ENCODE measurements at places on chromosomes 12 and 14. TPM values are rescaled to one million over a fixed set of nuclear protein-coding genes. Genes with fewer than 3 reads are reported as not detected.

DNA sequence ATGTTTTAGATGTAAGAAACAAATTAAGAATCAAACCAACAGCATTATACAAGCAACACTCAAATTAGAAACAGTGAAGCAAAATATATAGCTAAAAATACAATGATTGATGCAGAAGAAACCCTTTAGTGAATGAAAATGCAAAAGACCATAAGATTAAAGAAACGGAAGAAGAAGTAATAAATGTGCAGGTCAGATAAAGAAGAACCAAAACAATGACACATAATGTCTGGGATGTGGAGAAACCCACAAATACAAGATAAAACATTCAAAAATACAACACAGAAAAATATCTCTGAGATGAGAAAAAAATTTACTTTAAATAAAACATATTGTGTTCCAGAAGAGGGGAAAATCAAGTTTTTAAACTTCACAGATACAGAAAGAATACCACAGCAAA is 73.4 kb upstream of the AVPR1A start:
- DNase-seq = no peak

The RPS6KA5 gene
- total RNA-seq = 25.0 TPM

DNA sequence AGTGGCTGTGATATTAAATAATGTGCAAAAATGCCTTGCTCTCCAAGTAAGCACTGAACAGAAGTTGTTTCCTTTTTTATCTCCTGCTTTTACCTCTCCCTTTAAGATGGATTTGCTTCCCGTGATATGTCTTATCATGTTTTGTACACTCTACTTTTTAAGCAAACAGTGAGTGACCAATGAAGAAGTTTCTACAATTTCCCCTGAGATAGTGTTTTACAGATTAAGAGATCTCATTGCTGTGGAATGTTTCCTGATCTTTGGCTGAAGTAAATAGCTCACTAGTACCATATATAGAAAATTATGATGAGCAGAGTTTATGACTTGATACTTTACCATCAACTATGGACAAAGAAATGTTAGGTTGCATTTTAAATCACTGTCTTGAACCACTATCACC is 184.8 kb upstream of the PDE3A start:
- DNase-seq = no peak

- no peak for DNase-seq
These were observed 53.0 kb downstream of the HSPB8 start for GRCh38 chr12:119231774-119232173.

The ABCC9 gene
- total RNA-seq = 60.6 TPM

DNA sequence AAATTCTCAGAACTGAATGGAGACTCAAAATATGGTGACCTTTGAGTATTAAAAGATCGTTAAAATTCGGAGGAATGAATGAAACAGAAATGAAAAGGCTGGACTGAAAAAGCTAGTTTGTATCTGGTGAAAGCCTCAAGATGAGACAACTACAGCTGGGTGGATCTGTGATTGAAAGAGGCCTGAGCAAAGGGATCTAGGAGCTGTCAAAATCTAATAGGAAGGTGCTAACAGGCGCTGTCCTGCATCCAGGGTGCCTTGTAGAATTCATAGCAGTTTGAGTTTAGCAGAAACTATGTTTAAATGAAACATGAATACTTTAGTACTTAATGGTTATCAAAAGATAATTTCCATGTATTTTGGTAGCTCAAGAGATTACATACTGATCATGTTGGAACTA is 2.3 kb downstream of the YY1 start:
- DNase-seq = no peak

The NKX2-1 gene
- total RNA-seq = not detected

GRCh38 chr12:105338966-105339365 is 8.5 kb downstream of the C12orf75 start:
- DNase-seq = no peak

DNA sequence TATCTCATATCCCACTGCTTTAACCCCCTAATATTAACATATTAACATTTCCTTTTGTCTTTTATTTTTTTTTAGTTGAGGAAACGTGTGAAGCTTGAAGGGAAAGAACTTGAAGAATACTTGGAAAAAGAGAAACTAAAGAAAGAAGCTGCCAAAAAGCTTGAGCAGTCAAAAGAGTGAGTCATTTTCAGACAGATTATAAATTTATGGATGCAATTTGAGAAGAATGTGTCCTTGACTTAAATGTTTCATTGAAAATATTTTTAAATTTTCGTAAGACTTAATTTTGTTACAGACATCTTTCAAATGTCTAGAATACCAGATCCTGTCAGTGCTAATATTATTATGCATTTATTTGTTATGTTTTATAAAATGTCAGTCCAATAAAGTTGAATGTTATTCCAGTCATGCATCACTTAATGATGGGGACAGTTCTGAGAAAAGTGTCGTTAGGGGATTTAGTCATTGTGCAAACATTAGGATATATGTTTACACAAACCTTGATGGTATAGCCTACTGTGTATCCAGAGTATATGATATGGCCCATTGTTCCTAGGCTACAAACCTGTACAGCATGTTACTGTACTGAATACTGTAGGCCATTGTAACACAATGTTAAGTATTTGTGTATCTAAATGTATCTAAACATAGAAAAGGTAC is 32.6 kb downstream of the CPSF2 start:
- DNase-seq = no peak

The PELI2 gene
- 33.4 TPM for total RNA-seq

The CAPZA3 gene
- total RNA-seq = not detected
